Lung (tissue), 17 donors: ENCODE measurements at places on chromosomes 7 and 10. TPM values are rescaled to one million over a fixed set of nuclear protein-coding genes. Genes with fewer than 3 reads are reported as not detected.

DNA sequence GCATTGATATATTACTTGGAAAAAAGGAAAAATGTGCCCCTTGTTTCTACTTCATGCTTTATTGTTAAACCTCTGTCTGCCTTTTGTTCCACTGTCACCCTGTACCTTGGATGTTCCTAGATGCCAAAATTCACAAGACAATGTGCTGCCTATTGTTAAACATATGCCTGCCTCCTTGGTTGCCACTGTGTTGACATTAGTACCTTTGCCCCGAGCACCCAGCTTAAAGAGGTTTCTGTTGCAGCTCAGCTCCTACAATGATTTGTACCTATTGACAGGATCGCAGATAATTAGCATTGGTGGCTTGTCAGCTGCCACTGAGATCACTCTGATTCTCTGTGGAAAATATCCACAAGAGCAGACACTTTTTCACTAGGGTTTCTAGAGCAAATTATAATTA is 188.0 kb downstream of the KCND2 start:
- no peak overlapping the region for H3K4me3 ChIP-seq
- H3K36me3 ChIP-seq = no peaks in the 10 kb centered on the region
- H3K27me3 ChIP-seq = no peaks in the 10 kb centered on the region
- DNase-seq = no peak
- H3K27ac ChIP-seq = no peak overlapping the region
- no peaks in the 10 kb centered on the region for H3K4me1 ChIP-seq

GRCh38 chr7:37920849-37921805 is 687 bp downstream of the EPDR1 start:
- H3K27me3 ChIP-seq = peaks cover 6% of the 10 kb centered on the region
- DNase-seq = peak; percentile 72
- H3K4me3 ChIP-seq = peak overlapping the region; percentile 66
- peak overlapping the region; percentile 86 for H3K27ac ChIP-seq
- H3K36me3 ChIP-seq = peaks cover 2% of the 10 kb centered on the region

Gene HSPA14
- total RNA-seq = 11.1 TPM

Gene GPRIN2
- total RNA-seq = 36.5 TPM

GRCh38 chr7:85479918-85480643 is 293.2 kb upstream of the SEMA3D start:
- no peaks in the 10 kb centered on the region for H3K27me3 ChIP-seq
- H3K4me1 ChIP-seq = no peaks in the 10 kb centered on the region
- no peaks in the 10 kb centered on the region for H3K36me3 ChIP-seq
- no peak overlapping the region for H3K27ac ChIP-seq

- no peaks in the 10 kb centered on the region for H3K27me3 ChIP-seq
- H3K4me3 ChIP-seq = no peak overlapping the region
- H3K36me3 ChIP-seq = no peaks in the 10 kb centered on the region
- H3K4me1 ChIP-seq = no peaks in the 10 kb centered on the region
- DNase-seq = peak; percentile 13
Measured at GRCh38 chr7:94632338-94633013, 23.5 kb downstream of the SGCE start.

Gene ZKSCAN1
- 50.4 TPM for total RNA-seq

Gene PDE6C
- total RNA-seq = not detected

Gene ZNF467
- 27.2 TPM for total RNA-seq

DNA sequence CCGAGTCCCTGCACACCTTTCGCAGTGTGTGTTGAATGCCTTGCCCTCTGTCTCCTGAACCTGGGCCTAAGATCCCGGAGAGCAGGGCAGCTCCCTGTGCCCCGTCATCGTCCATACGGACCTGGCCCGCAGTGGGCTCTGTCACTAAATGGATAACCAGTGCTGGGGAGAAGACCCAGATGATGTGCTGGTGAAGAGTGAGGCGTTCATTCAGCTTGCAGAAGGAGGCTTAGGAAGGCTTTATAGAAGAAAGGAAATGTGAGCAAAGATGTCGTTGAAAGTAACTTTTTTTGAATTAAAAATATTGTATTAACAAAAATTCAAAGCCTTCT is 34.4 kb downstream of the PFKFB3 start:
- no peak overlapping the region for H3K4me3 ChIP-seq
- H3K4me1 ChIP-seq = peaks cover 2% of the 10 kb centered on the region
- H3K27me3 ChIP-seq = no peaks in the 10 kb centered on the region
- H3K27ac ChIP-seq = no peak overlapping the region
- DNase-seq = no peak

Gene SMO
- total RNA-seq = 19.3 TPM

DNA sequence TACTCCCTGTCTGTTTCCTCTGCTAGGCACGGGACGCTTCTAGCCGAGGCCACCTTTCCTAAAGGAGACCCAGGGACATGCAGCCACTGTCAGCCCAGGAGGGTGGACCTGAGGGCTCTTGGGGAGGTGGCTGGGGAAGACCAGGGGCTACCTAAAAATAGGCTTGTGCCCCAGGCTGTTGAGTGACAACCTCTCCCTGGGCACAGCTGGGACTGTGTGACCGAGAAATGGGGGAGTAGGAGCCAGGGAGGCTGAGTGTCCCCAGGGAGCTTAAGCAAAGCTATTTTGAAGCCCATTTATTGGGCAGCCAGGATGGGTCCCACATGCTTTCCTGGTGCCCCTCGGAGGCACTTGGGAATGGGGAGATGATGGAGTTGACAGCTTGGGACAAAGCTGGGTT is 63.8 kb downstream of the CALML3 start:
- DNase-seq = no peak
- no peak overlapping the region for H3K27ac ChIP-seq
- no peaks in the 10 kb centered on the region for H3K27me3 ChIP-seq
- H3K4me3 ChIP-seq = no peak overlapping the region

- H3K4me3 ChIP-seq = no peak overlapping the region
- H3K36me3 ChIP-seq = no peaks in the 10 kb centered on the region
- DNase-seq = no peak
- no peak overlapping the region for H3K27ac ChIP-seq
- no peaks in the 10 kb centered on the region for H3K27me3 ChIP-seq
Measured at GRCh38 chr7:138089080-138089901, 13.0 kb downstream of the AKR1D1 start.

Gene UPK3B
- 12.4 TPM for total RNA-seq

GRCh38 chr7:45007571-45008328 is 7.7 kb downstream of the CCM2 start:
- peaks cover 3% of the 10 kb centered on the region for H3K36me3 ChIP-seq
- no peak overlapping the region for H3K27ac ChIP-seq
- H3K27me3 ChIP-seq = no peaks in the 10 kb centered on the region

Gene NODAL
- not detected for total RNA-seq

DNA sequence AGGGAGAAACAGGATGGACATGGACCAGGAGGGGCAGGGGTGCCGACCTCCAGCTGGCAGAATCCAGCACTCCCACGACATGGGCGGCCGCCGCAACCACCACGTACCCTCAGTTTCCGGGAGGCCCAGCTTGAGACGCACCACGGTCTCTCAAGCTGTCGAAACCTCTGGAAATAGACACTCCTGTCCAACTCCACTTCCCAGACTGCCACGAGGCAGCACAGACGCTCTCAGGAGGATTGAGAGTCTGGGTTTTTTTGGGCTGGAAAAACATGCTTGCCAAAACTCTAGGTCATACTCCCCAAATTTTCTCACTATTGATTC is 37.9 kb upstream of the PDGFA start:
- peaks cover 18% of the 10 kb centered on the region for H3K4me1 ChIP-seq
- no peak overlapping the region for H3K27ac ChIP-seq
- no peaks in the 10 kb centered on the region for H3K27me3 ChIP-seq
- H3K36me3 ChIP-seq = no peaks in the 10 kb centered on the region

Gene AOAH
- total RNA-seq = 28.1 TPM

DNA sequence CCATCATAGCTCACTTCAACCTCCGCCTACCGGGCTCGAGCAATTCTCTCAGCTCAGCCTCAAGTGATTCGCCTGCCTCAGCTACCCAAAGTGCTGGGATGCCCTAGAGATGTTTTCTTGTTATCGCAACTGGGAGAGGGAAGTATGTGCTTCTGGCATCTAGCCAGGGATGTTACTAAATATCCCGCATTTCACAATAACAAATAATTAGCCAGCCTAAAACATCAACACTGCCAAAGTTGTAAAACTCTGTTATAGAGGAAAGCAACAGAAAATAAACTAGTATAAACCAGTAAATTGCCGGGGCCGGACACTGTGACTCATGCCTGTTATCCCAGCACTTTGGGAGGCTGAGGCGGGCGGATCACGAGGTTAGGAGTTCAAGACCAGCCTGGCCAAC is 7.2 kb downstream of the INA start:
- no peak overlapping the region for H3K4me3 ChIP-seq
- H3K4me1 ChIP-seq = no peaks in the 10 kb centered on the region
- H3K27me3 ChIP-seq = peaks cover 12% of the 10 kb centered on the region
- peak; percentile 29 for DNase-seq
- H3K27ac ChIP-seq = no peak overlapping the region

DNA sequence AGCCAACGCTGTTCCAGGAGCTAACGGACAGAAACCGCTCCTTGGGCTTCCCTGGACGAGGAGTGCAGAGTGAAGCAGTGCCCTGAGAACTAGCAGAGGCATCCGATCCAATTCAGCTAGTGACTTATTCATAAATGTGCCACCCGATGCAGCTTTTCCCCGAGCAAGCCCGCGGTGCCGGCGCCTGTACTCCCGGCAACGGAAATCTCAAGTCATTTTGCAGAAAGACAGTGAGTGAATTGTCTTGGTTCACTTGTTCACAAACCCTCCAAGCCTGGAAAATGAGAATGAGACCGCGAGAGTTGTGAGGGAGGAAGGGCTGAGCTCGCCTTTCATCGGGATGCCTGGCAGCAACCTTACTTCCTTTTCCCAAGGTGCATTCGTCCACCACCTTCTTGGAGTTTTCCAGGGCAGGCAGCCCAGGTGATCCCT is 87.5 kb downstream of the COBL start:
- no peaks in the 10 kb centered on the region for H3K36me3 ChIP-seq
- H3K27me3 ChIP-seq = no peaks in the 10 kb centered on the region
- H3K4me3 ChIP-seq = no peak overlapping the region
- DNase-seq = no peak
- H3K4me1 ChIP-seq = peaks cover 16% of the 10 kb centered on the region

DNA sequence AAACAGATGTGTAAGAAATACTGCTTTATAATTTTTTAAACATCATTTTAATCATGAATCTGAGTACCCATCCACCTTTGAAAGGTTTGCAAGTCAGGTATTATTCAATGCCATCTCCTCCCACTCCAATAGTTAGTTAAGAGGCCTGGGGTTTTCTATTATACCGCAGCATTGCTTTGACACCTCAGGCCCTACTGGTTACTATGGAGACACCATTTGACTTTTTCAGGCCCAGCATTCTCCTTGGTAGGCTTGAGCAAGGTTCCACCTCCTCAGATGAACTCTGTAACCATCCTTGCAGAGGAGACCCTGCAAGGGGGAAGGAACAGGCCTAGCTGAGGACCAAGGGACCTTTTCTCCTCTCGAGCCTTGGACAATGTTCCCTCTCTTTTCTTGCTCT is 326.9 kb upstream of the NPSR1 start:
- H3K27me3 ChIP-seq = no peaks in the 10 kb centered on the region
- H3K4me1 ChIP-seq = no peaks in the 10 kb centered on the region
- H3K36me3 ChIP-seq = no peaks in the 10 kb centered on the region
- H3K27ac ChIP-seq = no peak overlapping the region
- no peak overlapping the region for H3K4me3 ChIP-seq

DNA sequence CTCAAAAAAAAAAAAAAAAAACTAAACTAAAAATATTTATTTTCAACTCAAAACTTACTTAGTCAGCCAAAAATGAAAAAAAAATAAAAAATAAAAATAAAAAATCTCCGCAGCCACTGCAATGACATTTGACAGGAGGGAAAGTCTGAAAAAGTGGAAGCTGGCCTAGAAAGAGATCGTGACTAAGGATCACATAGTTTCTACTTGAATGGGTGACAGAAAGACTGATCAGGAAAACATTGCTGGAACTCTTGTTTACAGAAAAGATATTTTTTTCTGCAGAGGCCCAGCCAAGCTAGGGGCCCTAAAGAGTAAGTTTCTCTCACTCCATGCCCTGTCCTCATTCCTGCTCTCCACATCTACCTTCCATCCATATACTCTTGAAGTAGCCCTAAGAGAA is 92.8 kb upstream of the KCND2 start:
- H3K4me1 ChIP-seq = no peaks in the 10 kb centered on the region
- no peaks in the 10 kb centered on the region for H3K27me3 ChIP-seq
- H3K4me3 ChIP-seq = no peak overlapping the region
- no peaks in the 10 kb centered on the region for H3K36me3 ChIP-seq
- no peak overlapping the region for H3K27ac ChIP-seq

DNA sequence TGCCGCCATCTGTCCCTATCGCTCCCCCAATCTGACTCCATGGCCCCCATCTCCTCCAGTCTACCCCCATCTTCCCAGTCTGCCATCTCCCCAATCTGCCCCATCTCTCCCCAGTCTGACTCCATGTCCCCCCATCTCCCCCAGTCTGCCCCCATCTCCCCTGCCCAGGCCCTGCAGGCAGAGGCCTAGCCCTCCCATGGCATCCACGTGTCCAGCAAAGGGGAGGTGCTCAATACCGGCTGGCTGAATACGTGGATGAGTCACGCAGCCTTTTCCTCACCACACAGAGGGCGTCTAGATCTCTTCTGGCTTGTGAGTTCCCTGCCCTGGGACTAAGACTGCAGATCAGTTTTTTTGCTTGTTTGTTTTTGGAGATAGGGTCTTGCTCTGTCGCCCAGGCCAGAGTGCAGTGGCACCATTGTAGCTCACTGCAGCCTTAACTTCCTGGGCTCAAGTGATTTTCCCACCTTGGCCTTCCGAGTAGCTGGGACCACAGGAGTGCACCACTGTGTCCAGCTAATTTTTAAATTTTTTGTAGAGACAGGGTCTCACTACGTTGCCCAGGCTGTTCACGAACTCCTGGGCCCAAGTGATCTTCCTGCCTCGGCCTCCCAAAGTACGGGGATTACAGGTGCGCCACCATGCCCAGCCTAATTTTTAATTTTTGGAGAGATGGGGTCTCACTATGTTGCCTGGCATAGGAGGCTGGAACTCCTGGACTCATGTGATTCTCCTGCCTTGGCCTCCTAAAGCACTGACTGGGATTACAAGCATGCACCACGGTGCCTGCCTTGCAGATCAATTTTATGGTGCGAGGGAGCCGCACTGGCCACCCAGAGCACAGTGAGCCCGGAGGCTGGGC is 15.3 kb upstream of the GPR146 start:
- H3K27me3 ChIP-seq = no peaks in the 10 kb centered on the region
- peak overlapping the region; percentile 85 for H3K27ac ChIP-seq
- no peaks in the 10 kb centered on the region for H3K4me1 ChIP-seq
- peaks cover 10% of the 10 kb centered on the region for H3K36me3 ChIP-seq
- H3K4me3 ChIP-seq = no peak overlapping the region
- DNase-seq = peak; percentile 73

Gene CREB3L2
- 74.3 TPM for total RNA-seq
